ACHN (cell line): ENCODE measurements at places on chromosomes 2 and 18.

DNA sequence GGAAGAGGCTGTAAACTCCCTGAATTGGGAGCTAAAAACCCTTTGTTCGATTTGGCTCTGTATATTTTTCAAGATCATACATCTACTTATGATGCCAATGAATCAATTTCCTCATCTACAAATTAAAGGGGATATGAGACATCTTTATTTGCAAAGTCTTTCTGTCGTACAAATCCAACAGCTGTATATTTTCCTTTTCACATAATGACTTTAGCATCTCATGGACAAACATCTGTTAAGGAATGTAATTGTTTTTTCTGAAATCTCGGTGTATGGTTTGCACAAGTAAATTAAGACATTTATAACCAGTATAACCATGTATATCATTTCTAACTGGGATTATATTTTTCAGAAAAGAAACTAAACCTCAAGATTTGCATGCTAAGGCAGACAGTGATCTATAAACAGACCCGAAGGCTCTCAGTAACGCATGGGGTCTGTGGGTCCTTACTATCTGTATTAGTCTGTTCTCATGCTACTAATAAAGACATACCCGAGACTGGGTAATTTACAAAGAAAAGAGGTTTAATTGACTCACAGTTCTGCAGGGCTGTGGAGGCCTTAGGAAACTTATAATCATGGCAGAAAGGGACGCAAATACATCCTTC, 130.8 kb downstream of the SLC8A1 start:
- no peak for DNase-seq

DNA sequence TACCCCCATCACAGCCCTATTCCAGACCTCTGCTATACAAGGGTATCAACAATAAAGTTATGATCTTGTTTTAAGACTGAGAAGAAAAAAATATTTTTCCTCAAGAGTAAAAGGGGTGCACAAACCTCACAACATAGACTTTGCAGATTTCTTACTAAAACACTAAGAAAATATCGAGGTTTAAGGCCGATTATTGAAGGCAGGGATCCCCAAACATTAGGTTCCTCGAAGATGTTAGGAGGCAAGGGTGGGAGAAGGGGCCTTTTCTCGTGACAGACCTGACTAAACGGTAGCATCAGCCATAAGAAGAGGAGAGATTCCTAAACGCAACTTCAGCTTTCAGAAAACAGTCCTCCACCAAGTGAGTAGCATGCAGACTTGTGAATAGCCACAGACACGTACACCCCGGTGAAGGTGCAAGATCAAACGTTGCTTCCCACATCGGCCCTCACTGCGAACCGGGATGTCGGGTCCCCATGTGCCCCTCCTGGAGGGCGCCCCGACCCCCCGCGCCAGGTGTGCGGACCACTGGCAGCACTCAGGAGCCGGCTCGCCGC, 678 bp downstream of the PIAS2 start:
- peak; percentile 33 for DNase-seq

GRCh38 chr18:70411307-70411706, 122.5 kb downstream of the SOCS6 start:
- DNase-seq, result no peak

DNA sequence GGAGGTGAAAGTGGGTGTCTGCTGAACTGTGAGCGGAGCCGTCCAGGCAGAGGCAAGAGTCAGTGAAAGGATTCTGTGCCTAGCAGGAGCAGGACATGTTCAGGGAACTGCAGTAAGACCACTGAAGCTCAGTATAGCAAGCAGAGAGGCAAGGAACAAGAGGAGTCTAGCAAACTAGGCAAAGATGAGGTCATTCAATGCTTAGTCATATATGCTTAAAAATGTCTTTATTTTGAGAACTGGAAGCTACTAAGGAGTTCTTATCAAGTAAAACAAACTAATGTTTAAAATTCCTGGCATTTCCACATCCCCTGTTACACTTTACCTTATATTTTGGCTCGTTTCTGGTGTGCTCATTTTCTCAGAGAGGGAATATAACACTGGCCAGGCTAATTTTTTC, 913.4 kb downstream of the CBLN2 start:
- DNase-seq, result no peak

DNA sequence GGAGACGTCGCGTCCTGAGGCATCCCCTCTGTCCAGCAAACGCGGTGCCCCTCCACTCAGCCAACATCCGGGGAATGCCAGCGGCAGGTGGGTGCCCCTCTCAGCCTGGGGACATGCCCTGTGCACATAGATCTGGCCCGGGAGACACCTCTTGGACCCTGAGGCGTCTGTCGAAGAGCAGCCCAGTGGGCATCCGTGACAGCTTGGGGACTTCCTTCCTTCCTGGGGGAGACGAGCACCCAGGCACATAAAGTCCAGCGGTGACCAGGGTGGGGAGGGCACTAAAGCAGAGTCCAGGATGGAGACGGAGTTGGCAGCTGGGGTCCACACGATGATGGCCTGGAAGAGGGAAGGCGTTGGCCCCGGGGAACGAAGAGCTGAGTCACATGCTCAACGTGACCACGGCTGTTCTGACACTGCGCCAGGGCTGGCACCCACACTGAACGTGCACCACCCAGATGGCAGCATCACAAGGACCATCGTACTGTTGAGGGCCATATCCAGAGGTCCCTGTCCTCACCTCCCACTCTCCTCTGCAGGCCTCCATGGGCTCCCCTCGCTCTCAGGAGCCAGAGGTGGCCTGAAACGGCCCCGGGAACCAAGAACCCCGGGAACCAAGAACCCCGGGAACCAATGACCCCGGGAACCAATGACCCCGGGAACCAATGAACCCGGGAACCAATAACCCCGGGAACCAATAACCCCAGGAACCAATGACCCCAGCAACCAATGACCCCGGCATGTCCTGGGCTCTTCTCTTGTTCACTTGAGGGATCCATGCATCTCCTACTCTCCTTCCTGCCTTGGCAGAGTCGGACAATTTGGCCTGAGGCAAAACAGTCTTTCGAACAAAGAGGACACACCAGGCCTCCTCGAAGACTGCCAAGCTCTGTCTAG, 22.6 kb downstream of the HDAC4 start:
- DNase-seq, result no peak

GRCh38 chr2:101036562-101036961, 34.5 kb downstream of the RPL31 start:
- DNase-seq, result peak; percentile 47

- no peak for DNase-seq
Measured at GRCh38 chr2:216583606-216584005, 49.6 kb upstream of the IGFBP2 start.

DNA sequence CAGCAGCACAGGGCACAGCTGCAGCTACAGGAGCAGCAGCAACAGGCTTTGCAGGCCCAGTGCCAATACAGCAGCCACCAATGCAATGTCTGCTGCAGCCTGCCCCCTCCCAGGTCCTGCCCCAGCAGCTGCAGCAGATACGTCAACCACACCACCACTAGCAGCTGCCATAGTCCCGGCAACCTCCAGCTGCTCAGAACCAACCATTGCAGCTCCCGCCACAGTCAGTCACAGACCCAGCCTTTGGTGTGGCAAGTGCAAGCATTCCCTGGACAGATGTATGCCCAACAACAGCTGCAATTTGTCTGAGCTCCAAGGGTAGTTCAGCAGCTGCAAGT, 53.3 kb upstream of the TUBA3E start:
- DNase-seq, result no peak

DNA sequence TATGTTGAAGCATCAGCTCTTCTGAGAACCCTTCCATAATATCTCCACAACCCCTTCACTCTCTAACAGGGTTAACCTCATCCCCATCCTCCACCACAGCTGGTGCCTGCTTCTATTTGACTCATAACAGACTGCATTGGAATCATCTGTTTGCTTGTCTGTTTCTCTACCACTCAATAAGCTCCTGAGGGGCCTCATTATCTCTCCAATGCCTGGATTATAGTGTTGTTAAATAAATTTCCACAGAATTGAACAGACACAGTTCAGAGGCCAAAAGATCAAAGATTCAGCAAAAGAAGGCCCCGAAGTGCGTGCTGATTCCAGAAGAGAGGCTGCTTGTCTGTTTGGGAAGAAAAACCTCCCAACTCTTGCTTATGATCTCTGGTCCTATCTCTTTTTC, 33.7 kb upstream of the FAM98A start:
- no peak for DNase-seq

DNA sequence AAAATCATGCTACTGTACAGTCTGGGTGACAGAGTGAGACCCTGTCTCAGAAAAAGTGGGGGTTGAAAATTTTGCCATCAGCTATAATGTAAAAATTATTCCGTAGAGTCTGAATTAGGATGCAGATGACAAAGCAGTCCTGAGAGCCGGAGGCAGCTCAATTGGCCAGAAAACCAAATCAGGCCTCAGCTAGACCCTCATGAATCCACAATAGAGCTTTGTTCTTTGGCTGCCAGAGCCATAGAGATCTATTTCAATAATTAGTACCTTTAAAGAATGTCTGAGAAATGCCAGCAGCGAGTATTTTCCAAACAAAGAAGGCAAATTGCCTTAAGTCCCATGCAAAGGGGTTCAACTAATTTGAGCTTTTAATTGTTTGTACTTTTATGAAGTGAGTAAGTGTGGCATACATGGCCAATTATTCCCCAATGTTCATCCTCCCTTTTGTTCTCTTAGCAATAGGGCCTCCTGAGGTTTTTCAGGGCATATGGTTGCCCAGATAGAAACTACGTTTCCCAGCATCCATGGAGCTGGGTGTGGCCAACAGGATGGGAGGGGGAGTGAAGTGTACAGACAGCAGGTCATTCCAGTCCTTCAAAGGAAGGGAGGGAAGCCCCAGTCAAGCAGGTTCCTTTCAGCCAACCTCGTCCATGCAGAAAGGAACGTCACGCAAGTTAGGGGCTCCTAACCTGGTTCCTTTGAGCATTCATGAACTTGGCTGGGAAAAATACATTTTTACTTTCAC, 211.3 kb upstream of the APCDD1 start:
- DNase-seq, result no peak

GRCh38 chr2:205352593-205352992, 329.7 kb upstream of the NRP2 start:
- no peak for DNase-seq

GRCh38 chr2:219017201-219017931, 23.9 kb downstream of the CFAP65 start:
- no peak for DNase-seq

GRCh38 chr2:2041256-2041824, 289.7 kb downstream of the MYT1L start:
- DNase-seq, result no peak

- DNase-seq, result peak; percentile 75
Measured at GRCh38 chr2:85420536-85421259, 2.2 kb downstream of the SH2D6 start.

DNA sequence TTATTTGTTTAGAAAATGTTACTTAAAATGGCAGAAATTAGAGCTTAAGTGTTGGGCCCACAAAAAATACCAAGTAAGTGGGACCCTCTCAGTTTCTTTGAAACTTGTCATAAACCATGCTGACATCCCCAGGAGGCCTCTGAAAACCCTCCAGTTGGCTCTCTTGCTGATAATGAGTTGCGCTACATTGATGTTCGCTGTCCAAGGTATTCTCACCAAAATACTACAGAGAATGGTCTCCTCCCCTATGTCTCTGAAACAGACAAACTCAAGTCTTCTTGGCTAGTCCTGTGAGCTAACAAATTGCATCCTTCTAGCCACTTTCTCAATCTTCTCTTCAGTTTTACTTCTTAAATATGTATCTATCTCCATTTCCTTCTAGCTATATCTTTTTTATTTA, 669.4 kb downstream of the IRS1 start:
- peak; percentile 14 for DNase-seq

DNA sequence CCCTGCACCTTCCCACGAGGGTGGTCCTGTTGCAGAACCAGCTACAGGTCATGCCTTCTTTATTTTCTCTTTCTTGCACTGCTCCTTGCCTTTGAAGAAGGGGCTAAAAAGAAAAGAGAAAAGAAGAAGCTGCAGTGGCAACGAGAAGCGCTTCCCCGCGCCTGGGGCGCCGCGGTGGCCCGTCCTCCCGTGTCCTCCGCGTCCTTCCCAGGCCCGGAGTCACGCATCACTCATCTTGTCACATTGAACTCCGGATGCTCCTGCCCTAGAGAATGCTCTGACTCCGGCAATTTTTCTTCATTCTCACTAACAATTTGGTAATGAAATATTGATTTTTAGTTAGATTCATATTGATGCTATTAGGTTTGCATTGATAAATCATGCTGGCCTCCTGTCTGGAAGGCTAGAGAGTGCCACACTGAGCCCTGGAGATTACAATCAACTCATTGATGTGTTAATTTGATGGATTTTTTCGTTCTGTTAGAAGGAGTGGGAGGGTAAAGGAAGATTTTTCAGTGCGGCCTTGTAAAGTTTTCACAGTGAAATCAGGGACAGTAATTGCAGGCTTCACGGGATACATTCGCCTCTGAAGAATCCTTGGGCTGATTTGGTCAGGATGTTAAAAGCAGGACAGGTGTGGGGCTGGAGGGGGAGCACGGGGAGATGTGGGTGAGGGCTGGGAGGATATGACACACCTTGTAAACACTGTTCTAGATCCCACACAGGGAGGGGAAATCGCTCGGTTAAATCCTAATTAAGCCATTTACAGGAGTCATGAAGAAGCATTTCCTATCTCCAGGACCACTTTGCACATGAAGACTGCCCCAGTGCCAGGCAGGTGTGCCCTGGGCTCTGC, 349.3 kb downstream of the ZNF516 start:
- no peak for DNase-seq

DNA sequence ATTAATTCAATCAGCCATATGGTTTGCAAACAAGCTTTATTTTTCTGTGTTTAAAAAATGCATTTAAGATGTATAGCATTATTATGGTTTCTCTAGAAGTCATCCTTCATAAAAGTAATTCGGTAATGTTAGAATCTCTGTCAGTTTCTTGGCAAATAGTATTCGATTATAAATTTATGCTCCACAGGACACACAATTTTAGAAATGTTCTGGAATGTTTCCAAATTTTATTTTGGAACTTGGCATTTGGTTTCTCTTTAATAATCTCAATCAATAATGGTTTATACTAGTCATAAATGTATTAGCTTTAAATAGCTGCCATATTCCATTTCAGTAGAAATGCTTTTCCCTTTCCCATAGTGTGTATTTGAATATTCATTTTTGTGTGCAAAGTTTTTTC, 156.4 kb downstream of the PLCL1 start:
- no peak for DNase-seq

DNA sequence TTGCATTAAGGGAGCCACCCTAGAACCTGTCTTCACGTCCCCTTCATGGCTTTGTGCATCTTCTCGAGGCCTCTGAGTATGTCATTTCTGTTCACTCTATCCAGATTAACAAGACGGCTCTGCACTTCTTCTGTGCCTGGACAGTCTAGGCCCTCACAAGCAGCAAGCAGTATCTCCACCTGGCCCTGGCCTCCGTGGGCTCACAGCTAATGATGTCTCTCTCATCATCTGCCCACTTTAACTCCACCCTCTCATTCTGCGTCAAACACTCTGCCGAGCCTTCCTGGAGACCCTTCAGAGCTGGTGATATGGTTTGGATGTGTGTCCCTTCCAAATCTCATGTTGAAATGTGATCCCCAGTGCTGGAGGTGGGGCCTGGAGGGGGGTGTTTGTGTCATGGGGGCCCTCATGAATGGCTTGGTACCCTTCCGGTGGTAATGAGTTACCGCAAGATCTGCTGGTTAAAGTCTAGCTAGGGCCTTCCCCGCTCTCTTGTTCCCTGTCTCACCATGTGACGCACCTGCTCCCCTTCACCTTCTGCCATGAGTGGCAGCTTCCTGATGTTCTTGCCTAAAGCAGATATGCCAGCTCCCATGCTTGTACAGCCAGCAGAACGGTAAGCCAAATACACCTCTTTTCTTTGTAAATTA, 132.5 kb upstream of the ID2 start:
- DNase-seq, result no peak
